ENCODE measurements at places on chromosomes 6 and 20.

- DNase-seq: no peak
Measured at GRCh38 chr6:85453490-85453889, 3.6 kb downstream of the NT5E start.

DNA sequence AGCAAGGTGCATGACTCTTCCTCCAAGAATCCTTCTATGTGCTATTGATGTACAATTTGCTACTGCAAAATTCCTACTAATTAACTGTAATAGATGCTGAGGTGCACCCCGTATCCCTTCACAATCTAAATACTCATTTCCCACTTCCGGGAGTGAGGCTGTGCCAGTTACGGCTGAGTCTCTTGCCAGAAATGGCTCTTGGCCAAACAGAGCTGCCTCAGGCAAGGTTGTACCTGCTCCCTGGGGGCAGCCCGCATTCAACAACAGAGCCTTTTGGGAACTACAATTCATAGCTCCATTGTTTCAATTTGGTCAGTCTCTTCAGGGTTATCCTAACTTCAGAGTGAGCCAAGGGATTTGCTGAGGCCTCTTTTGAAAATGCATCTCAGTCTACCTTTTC lies 789.8 kb upstream of the MAP3K7 start:
- DNase-seq: no peak

DNA sequence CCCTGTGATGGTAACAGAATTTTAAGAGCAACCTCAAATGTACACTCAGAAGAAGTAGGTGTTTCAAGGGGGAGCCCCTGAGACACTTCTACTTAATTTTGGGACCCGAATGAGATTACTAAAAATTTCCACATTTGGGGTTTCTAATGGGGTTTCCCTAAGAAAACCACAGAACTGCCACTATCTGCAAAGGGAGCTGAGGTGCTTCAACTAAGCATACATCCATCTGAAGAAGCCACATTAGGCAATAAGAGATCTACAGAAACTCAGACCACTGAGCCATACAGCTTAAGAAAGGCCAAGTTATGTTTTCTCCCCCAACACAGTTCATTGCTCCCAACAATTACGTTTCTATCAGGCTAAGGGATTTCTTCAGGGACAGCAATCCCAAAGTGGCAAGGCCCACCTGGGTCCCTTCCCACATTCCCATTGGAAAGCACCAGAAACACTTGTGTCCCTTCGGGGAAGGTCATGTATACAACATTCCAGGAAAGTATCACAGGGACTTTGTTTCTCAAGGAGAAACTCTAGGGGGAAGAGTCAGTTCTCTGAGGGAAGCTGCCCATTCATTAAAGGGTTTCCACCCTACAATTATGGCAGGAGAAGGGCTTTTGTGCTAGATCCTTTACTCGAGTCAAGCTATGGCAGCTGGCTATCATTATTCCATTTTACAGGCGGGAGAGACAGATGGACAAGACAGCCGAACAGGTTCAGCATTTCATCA lies 5.0 kb downstream of the BCL2L1 start:
- peak; percentile 69 for DNase-seq

DNA sequence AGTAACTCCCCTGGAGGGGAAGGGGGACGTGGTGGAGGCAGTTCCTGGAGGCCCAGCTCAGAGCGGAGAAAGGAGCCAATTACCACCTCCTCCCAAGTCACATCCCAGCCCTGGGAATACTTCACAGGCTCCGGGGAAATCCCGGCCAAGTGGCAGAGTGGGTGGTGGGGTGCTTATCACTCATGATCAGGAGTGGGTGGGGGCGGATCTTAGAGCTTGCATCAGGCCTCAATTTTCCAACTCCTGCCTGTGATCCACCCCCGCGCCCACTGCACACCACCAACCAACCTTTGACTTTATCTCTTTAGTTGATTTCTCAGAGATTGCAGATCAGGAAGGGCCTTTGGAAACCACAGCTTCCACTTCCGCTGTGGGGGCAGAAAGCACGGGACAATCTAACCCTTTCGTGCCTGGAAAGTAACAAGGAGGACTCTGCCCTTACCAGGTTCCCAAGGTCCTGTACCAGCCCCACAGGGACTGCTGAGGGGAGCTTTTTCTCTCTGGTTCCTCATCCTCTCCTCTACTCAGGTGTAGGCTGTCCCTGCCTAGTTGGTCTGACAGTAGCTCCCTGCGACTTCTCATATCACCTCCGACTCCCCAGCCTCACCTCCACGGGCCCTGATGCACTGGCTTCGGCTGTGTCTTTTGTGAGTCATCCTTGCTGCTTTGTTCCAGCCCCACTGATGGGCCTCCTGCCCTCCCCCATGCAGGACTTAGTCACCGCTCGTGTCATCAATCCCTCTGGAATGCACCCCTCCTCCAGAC lies 24.9 kb upstream of the IER3 start:
- DNase-seq: peak; percentile 84

- no peak for DNase-seq
Measured at GRCh38 chr6:12548526-12548925, 168.0 kb upstream of the PHACTR1 start.

- no peak for DNase-seq
Measured at GRCh38 chr6:125984311-125984710, 2.0 kb upstream of the TRMT11 start.

Data from stimulated activated effector memory CD8-positive, alpha-beta T cell treated with anti-CD3 and anti-CD28 coated beads, Interleukin-12 subunit alpha, Interleukin-12 subunit beta, amount 100 ng/mL, for 72 hours (primary cell).